Activated CD4-positive, CD25-positive, alpha-beta regulatory T cell treated with anti-CD3 and anti-CD28 coated beads, Interleukin-2, amount 50 U/mL, for 16 hours (primary cell): ENCODE measurements at places on chromosomes 6 and 20.

DNA sequence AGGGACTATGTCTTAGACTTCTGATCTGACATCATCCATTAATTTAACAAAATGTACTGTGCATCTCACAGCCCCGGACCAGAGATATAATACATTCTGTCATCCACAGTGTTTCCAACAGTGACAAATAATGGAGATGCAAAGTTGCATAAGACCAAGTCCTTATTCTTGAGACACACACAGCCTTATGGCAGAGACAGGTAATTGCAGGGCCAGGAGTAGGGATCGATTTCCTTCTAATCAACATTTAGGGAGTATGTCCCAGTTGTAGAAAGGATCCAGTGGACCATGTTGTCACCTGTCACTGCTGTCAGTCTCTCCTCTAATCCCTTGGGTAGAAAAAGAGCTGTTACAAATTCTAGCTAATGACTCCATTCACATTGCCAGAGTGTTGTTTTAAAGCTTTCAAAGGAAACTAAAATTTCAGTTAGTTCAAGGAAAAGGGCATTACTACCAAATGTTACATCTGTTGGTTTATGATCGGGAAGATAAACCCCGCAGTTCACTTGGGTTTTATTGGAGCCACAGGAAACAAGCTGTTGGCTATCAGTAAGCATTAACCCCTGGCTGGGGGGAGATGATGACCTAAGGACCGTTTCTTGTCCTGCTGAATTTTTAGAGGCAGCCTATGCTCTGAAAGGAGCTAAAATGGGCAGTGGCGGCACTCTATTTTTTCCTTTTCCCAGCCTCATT, 111.4 kb upstream of the ATXN1 start:
- DNase-seq = no peak

DNA sequence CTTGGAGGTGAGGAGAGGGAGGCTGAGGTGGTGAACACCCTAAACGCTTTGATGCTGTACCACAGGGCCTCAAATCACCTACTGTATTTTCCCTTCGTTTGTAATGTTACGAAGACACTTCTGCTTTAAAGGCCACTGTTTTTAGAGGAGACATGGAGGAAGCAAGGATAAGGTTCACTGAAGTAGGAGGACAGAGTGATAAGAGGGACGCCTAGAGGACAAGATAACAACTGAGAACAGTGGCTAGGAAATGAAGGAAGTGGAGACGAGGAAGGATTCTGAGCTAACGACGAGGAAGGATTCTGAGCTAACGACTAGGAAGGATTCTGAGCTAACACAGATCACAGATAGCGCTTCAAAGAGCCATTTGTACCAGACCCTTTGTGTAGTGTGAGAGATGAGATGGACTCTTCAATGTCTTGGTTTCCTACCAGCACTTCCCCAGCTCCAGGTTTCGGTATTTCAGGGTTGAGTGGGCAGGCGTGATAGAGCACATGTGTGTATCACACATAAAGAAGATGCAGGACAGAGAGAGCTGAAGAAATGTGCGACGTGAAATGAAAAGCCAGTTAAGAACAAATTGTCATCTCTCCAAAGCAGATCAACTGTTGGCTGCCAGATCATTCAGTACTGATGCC, 7.5 kb downstream of the SF3B5 start:
- DNase-seq = no peak

DNA sequence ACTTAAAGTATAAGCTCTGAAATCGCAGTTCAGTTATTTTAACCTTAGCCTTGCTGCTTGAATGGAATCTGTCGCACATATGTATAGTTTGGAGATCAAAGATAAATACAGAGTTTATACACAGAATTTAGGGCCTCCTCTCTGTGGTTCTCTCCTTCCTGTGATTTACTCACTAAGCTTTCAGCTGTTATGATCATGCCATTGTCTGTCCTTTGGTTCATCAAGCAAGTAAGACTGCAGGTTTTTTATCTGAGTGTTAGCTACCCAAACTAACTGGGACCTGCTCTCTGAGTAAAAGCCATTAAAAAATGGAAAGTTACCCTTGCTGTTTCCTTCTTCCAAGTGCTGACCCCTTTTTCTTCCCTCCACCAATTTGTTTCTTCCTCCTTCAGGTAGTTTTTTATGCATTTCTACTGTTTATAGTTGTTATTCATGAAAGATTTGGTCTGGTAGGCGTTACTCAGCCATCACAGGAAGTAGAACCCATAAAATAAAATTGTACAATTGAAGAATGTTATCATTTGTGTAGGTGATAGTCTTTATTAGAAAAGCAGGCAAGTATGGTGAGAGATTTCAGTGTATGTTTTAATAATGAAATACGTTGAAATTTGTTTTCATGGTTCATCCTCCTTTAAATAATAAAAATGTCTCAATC, 33.7 kb upstream of the SUMO4 start:
- DNase-seq = no peak

- DNase-seq = no peak
These were observed 75.9 kb downstream of the EPHA7 start for GRCh38 chr6:93343476-93343875.

- no peak for DNase-seq
These were observed 50.0 kb downstream of the DCDC2 start for GRCh38 chr6:24307881-24308280.
